IPS DF 19.7 (cell line): ENCODE measurements at places on chromosomes 3 and 15.

DNA sequence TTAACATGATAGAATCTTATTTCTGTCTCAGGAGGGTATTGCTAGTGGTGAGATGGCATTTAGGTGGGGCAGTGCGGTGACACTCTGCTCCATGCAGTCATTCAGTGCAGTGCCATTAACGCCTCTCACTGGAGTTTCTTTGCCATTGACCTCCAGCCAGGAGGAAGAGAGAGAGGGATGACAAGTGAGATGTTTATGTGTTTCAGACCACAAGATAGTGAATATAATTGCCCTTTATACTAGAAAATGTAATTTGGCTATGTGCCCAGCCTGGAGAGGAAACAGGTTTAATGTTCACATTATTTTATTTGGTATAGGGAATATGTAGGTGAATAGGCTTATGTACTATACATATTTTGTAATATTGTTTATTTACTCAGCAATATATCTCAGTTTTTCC lies 84.5 kb downstream of the ZIC1 start:
- no peak for DNase-seq

DNA sequence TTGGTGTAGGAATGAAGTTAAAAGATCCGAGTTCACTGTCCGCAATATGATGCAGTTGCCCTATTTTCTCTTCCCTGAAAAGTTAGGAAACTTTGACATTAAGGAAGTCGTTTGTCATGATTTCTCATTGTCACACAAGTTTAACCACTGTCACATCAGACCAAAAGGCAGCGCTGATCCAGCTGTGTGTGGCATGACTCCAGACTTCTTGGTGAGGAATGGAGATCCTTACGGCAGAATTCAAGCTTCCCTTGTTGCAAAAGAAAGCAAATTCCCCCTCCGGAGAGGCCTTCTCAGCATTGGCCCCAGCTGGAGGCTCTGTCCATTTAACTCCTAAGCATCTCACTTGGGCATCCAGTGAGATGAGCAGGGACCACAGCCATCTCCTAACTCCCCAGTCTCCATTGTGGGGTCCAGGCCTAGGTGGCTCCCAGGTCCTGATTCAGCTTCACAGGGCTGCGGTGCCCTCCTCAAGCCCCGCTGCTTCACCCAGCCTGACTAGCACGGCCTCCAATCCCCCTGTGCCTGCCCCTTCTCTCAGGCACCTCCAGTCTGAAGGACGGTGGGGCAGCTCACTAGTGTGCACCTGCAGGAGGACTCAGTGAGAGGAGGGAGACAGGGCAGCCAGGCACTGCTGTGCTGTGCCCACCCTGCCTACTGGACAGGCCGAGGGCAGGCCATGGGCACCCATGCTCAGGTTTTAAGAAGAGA lies 159.5 kb downstream of the CHSY1 start:
- no peak for DNase-seq

- DNase-seq, result no peak
Observed at GRCh38 chr3:75061806-75062205, 447.3 kb upstream of the CNTN3 start.

DNA sequence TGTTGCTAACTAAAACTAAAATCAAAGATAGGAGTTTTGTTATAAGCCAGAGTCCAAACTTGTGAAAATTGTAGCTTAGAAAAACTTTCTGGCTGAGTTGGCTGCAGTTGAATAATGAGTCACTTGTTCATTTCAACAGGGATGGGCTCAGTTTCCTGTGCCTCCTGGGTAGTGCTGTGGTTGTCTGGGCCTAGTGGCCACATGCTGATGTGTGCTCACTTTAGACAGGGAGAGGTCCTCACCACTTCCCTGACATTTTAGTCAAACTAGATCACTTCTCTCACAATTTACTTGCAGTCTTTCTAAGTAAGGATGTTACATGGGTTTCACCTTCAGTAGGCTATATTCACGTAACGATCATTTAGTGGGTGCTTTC lies 6.3 kb upstream of the UBE2Q2 start:
- DNase-seq, result no peak

DNA sequence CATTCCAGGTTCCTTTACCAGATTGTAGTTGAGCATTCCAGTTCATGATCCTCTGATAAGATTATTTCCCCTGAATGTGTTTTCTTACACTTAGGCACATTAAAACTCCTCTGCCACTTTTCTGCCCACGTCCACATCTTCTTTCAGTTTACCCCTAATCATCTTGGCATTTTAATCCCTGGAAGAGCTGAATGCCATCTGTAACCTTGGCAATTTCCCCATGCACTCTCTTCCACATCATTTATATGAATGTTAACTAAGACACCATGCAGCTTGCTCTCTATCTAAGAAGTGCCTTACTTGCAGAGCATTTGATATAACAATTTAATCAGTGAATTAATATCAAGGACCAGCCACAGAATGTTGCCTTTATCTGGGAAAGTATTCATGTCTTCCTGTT lies 25.8 kb downstream of the TIMP4 start:
- no peak for DNase-seq

DNA sequence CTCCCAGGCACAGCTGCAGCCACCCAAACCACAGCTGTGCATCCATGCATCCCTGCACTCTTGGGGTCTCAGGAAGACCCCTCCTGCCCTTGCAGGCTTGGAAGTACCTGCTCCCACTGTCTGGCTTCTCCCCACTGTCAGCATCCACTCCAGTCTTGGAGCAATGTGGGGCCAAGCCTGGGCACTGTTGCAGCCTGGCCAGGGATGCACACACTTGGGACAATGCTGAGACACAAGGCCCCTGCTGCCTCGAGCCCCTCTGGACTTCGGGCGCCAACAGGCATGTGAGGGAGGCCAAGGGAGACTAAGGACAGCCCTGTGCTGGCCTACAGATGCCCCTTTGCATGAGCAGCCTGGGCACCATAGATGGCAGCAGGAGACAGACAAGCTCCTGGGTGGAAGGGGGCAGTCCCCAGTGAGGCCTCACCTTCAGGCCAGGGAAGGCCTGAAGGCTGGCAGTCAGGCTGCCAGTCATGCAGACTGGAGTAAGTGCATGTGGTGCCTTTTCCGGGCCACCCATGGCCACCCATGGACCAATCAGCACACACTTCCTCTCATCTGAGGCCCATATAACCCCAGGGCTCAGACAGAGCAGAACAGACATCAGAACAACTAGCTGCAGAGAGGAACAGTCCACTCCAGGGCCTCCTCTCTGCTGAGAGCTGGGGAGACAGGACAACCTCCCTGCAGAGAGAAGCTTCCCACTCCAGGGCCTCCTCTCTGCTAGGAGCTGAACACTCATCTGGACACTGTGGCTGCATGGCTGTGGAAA lies 219.0 kb downstream of the VGLL3 start:
- DNase-seq, result no peak

- DNase-seq, result no peak
Observed at GRCh38 chr3:140134231-140134965, 199.4 kb downstream of the CLSTN2 start.

DNA sequence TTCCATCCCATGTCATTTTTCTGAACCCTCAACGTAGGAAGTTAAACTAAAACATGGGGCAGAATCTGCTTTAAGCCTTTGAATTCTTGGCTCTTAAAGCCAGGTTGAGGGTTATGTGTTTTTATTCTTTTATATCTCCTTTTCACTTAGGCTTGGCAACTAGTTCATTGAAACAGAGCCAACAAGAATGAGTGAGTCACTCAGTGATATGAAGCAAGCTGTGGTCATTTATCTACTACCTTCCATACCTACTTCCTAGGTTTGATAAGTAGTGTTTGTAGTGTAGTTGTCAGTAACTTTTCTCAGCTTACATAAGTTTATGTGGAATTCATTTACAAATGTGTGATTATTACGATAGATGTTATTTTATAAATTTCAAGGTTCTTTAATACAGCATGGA lies 67.4 kb downstream of the SNRPN start:
- DNase-seq, result no peak

DNA sequence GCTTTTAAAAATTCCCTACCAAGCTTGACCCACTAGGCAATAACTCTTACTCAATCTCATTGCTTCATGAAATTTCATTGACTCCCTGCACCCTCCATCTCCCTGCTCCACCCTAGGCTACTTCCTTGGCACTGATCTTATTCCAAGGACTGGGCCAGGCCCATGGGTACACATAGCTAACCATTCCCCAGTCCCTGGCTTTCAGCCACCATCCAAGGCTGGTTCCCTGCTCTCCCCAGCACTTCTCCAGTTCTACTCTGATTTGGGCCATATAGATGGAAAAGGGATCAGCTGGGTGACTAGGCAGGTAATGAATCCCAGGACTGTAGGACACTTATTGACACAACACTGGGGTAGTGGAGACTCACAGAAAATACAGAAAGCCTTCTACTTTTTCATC lies 88.1 kb upstream of the NEO1 start:
- no peak for DNase-seq

- no peak for DNase-seq
Observed at GRCh38 chr3:73222126-73222525, 160.7 kb downstream of the EBLN2 start.

DNA sequence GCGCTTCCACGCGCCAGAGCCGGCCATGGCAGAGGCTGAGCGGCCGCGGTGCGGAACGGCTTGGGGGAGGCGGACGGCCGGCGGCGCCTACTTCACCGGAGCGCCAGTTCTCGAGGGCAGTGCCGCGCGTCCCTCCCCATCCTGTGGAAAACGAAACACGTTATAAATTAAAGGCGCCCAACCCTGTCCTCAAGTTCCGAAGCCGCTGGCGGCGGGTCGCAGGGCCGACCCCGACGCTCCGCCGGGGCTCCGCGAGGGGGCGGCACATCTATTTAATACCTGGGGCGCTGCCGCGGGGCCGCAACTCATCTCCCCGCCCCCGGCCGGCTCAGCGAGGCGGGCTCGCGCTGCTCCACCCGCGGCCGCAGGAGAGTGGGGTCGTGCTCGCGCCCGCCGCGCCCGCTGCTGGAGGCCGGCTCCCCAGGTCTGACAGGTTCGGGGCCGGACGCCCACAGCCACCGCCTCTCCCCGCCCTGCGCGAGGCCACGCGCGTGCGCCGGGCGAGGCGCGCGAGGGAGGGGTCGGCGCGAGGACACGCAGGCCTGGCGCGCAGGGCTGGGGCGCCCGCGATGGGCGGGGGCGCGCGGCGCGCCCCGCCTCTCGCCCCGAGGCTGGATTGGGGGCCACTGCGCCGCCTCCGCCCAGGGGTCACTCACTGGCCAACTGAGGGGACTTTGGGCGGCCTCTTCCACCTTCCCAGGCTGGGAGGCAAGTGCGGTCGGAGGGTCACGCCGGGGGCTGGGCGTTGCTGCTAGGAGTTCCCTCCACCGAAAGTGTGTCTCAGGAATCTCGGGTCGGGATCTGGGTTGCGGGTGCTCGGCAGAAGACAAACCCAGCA lies at the start of gene SLC30A4:
Gene SLC30A4 (minus strand): TSS at position 428 of the 838 bp plus-strand sequence. CDS start 401 bp downstream, at position 27.
- no peak for DNase-seq

- no peak for DNase-seq
Observed at GRCh38 chr3:185402561-185402960, 39.6 kb downstream of the MAP3K13 start.

DNA sequence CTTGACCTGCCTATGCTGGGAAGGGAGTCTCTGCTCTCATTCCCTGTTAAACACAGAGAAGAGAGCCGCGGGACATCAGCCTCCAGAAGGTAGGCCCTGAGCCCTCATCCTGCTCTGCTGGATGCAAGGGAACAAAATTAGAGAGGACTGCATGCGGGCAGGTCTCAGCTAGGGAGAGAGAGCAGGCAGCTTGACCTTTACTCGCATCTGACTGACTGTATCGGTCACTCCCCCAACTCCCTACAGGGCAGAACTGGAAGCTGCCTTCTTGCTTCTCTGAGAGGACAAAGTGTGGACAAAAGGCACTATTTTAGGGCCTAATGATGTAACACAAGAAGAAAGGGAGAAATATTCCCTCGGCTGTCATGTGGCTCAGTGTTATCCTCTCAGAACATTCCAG lies 38.7 kb upstream of the ATOSA start:
- DNase-seq, result no peak

GRCh38 chr3:30011237-30011803 lies 595.1 kb upstream of the TGFBR2 start:
- DNase-seq, result no peak

DNA sequence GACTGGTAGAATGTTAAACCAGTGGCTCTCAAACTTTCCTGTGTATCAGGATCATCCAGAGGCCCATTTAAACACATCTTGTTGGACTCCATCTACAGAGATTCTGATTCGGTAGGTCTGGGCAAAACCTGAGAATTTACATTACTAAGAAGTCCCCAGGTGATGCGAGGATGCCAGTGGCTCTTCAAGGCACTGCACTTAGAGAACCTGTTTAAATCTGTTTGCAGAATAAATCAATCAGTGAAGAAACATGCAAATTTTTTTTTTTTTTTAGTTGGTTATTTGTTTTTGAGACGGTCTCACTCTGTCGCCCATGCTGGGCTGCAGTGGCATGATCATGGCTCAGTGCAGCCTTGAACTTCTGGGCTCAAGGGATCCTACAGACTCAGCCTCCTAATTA lies 117.7 kb upstream of the WNT5A start:
- no peak for DNase-seq

DNA sequence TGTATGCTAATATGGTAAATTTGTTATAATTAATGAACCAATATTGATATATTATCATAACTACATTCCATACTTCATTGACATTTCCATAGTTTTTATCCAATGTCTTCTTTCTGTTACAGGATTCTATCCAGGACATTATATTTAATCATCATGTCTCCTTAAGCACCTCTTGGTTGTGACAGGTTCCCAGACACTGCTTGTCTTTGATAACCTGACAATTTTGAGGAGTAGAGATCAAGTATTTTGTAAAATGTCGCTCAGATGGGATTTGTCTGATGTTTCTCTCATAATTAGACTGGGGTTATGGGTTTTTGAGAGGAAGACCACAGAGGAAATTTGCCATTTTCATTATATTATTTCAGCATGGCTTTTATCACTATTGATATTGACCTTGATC lies 317.4 kb downstream of the PLOD2 start:
- no peak for DNase-seq

DNA sequence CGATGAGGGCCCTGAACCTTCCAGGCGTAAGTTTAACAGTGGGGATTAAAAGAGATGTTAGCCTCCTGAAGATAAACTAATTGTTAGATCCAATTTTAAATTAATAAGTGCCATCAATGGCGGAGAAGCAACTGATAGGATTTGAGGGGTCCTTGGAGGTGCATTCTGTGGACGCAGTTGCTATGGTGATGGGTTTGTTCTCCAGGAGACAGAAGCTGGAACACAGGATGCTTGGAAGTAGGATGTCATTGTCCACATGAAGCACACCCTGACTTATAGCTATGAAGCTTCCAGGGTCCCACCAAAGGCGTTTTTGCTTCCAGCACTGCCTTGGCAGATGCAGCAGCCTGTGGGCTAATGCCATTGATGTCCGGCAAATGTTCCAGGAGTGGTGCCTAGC lies 331.0 kb upstream of the IL12A start:
- DNase-seq, result no peak

GRCh38 chr3:47669026-47669749 lies 90.5 kb upstream of the CSPG5 start:
- no peak for DNase-seq

GRCh38 chr3:15601046-15601398 lies 347 bp downstream of the HACL1 start:
- DNase-seq, result no peak
